ENCODE measurements at places on chromosomes 5 and 9. TPM values are rescaled to one million over a fixed set of nuclear protein-coding genes. Genes with fewer than 3 reads are reported as not detected.
A peak's percentile ranks its signal among the peaks of the same experiment; 100 is the strongest.

Gene IFNB1
- total RNA-seq: not detected

Gene PCDHA1
- 0.60 TPM for total RNA-seq

Gene SAPCD2
- 5.5 TPM for total RNA-seq

Gene FGD3
- 12.0 TPM for total RNA-seq

Gene FLT4
- total RNA-seq: 0.37 TPM

Gene FRMPD1
- total RNA-seq: not detected

Gene IRX2
- 5.7 TPM for total RNA-seq

Gene GPR21
- 0.29 TPM for total RNA-seq

Gene AJM1
- 2.4 TPM for total RNA-seq

Gene SHC3
- total RNA-seq: 27.8 TPM

DNA sequence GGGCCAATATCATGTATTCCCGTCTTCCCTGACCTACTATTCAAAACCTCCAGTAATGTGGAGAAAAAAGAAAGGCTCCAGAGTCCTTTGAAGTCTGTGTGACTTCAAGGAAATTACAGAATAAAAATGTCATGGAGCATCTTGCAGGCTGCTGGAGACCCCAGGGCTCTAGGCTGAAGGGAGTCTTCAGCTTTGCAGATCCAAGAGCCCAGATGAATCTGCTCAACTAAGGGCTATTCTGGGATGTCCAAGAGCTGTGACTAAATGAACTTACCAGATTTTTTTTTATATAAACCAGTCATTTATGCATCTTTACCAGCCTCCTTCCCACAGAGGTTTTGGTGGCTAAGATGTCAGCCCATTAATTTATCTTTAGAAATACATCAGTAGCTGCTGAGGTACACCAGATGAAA, 167.3 kb downstream of the MUSK start:
- no peak for ATAC-seq

GRCh38 chr5:142955628-142956027, 185.5 kb downstream of the ARHGAP26 start:
- ATAC-seq: no peak

- no peak for ATAC-seq
Measured at GRCh38 chr5:124180875-124181461, 565.5 kb downstream of the ZNF608 start.

GRCh38 chr5:12570688-12571087, 666.4 kb upstream of the CTNND2 start:
- ATAC-seq: no peak

DNA sequence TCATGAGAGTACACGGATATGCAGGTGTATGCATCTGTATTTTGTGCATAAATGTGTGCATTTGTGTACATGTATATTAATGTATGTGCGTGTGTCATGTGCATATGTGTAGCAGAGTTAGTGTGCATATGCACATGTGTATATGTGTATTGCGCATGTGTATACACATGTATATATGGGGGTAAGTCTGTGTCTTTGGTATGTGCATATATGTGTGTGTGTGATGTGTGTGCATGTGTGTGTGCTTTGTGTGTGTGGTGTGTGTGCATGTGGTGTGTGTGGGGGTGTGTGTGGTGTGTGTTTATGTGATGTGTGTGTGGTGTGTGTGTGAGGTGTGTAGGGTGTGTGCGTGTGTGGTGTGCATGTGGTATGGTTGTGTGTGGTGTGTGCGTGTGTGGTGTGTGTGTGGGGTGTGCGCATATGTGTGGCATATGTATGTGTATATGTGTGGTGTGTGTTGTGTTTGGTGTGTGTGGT, 13.1 kb upstream of the CTSL start:
- no peak for ATAC-seq

GRCh38 chr5:96761618-96762017, 46.1 kb downstream of the ERAP1 start:
- no peak for ATAC-seq

- ATAC-seq: no peak
Measured at GRCh38 chr5:816176-816575, 31.6 kb upstream of the ZDHHC11B start.

- ATAC-seq: no peak
Measured at GRCh38 chr5:103674251-103674650, 111.7 kb upstream of the NUDT12 start.

GRCh38 chr9:100350188-100350587, 2.6 kb downstream of the TEX10 start:
- no peak for ATAC-seq

DNA sequence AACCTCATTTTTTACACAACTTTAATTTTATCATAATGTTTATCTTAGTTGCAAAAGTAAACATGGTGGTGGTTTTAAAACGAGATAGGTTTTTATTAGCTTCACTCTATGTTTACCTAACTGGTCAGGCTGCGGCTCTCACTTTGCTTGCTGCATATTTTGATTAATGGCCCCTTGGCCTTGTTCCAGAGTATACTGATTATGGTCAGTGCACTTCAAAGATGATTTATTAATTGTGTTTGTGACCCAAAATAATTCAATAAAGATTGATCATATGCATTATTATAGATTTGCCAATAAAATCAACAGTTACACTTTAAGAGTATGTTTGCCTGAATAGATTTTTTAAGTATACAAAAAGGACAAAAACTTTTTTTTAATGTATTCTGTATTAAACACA, 188.0 kb downstream of the XRCC4 start:
- ATAC-seq: no peak

DNA sequence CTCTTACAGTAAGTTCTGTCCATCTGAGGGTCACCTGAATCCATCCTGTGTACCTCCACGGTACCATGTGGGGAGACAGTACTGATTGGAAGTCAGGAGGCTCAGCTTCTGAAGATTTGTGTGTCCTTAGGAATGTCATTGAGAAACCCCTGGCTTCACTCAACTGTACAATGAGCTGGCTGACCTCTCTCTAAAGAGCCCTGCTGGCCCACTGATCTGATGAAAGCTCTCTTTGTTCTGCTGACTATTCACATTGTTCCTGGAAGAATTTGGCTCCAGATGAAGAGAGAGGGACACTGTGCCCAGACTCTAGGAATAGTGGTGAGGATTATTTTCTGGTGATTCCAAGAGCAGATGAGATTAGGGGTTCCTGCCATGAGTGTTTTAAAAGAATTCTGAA, 141.2 kb downstream of the LURAP1L start:
- no peak for ATAC-seq

DNA sequence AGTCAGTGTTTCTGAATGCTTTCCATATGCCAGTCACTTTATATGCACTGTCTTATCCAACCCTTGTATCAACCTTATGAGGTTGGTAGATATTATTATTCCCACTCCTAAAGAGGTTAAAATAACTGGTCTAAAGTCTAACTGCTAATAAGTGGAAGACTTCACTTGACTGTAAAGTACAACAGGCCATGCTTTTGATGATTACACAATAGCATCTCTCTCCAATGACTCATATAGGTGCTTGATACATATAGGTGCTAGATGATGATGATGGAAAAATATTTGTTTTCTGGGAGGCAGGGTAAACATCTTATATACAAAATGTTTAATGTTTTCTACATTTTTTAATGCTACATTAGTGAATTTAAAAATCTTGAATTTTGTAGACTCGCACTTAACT, 75.9 kb upstream of the NR3C1 start:
- no peak for ATAC-seq

DNA sequence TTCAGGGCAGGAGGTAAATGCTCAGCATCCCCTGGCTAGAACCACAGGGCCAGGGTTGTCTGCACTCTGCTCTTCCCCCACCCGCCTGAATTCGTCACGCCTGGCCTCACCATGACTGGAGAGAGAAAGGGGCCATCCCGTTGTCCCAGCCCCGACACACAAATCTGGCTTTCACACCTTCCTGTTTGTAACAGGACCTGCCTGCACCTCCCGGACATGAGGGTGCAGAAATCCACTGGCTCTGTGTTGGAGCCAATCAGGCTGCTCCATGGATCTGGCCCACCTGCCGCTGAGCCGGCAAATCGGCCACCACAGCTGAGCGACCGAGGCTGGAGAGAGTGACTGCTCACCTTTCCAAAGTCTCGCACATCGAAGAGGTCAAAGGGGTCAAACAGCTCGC, 53.4 kb downstream of the VAV2 start:
- ATAC-seq: no peak

GRCh38 chr5:74717596-74717995, 32.6 kb downstream of the HEXB start:
- ATAC-seq: no peak

DNA sequence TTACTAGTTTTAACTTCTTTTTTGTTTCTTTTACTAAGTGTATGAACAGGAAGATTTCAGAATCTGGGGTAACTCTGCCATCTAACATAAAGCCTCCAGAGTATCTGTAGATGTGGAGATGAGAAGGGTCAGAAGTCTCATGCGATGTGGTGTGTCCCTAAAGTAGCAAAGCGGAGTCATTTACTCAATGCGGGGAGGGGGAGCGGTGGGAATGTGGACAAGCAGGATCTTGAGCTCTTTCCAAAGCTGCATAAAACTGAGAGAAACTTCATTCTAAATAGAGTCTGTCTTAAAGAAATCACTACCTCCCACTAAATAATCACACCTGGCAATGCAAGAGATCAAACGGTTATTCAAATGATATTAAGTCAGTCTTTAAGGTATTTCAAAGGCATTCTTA, 92.4 kb downstream of the MED27 start:
- no peak for ATAC-seq

GRCh38 chr5:16578474-16578883, 38.3 kb downstream of the RETREG1 start:
- no peak for ATAC-seq

DNA sequence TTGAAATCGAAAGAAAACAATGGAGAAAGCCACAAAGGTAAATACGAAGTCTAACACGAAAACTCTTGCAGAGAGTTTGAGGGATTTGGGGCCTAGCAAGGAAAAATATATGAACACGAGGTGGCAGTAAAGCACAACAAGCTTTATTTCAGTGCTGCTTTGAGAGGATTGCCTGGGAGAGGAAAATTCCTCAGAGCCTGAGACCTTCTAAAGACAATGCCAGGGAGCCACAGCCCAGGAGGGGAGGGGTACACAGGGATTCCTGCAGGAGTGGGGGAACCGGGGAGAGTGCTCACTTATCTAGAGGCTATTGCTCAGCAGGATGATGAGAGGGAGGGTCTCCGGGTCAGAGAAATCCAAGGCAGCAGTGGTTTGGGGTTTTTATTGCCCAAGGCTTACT, 134.9 kb upstream of the ADCY2 start:
- peak; percentile 67 for ATAC-seq

DNA sequence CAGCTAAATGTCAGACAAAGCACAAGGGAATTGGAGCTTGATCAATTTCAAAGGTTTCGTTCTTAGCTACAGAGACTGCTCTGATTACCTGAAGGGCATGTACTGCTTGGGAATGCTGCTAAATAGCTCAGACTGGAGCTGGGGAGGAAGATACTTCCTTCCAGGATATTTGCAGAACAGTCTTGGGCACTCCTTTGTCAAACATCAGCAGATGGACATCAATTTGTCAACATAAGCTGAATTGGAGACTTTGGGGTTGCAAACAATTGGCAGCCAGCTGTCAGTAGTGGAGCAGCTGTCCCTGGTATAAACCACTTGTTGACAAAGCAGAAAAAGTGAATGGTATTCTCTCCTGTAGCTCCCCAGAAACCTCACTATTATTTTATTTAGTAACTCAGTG, 182.0 kb downstream of the CCDC192 start:
- ATAC-seq: no peak

DNA sequence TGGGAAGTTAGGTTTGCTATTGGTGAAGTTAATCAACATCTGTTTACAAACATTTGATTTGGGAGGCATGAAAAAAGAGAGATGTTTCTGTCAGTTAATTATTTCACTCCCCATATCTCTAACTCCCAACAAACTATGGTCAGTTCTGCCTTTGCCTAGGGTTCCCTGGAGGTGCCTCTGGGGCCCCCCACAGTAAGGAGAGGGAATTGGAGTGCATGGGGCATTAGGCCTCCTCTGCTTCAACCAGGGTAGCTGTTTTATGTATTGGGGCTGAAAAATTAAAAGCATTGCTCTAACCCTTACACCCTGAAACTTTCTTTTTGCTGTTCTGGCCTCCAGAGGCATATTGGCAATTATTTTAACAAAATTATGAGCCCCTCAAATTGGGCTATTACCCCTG, 32.3 kb downstream of the RUSC2 start:
- no peak for ATAC-seq

DNA sequence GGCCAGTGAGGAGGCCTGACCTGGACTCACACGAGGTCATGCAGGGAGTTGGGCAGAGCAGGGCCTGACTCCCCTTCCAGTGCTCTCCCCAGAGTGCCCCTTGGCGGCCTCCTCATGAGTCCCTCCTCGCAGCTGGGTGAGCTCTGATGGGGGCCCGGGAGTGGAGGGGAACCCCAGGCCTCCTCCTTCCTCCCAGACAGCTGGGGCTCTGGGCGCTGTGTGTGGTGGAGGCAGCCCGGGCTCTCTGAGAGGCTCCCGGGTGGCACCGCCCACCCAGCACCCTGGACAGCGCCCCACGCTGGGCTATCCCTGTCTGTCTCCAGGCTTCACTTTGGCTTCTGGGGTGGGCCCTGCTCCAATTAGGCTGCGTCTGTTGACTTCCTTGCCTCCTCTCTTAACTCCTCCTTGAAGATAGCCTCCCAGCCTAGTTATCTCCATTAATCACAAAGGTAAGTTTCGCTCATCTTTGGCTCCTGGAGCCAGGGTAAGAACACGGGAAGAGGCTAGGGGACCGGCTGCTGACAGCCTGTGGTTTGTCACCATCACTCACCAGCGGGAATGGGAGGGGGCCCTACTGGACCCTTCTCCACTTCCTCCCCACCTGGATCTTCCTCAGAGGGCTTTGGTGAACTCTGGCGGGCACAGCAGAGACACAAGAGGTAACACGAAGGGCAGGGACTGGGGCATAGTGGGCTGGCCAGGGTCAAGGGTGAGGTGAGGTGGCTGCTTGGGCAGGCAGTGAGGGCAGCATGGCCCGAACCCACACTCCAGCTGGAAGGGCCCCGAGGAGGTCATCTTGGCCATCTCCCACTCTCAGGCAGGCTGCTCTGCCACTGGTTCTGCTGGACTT, 13.1 kb downstream of the PSD2 start:
- peak; percentile 85 for ATAC-seq

DNA sequence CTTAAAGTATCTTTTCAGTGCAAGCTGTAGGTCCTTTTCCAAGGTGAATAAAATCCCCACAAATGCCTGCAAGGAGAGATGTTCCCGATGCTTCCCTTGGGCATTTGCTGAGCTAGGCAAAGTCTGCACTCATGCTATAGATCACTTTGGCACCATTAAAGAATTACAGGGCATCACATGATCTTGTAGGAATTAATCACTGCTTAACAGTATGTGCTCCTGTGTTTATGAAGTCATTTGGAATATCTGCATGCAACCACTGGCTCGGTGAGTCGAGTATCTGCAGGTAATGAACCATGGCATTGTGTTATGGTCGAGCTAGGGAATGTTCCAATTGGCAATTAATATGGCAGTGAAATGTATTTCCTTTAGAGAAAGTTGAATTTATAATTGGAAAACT, 615.1 kb downstream of the TLE1 start:
- ATAC-seq: no peak

Measured in motor neuron (in vitro differentiated cells).